ENCODE measurements at places on chromosomes 4 and X.

DNA sequence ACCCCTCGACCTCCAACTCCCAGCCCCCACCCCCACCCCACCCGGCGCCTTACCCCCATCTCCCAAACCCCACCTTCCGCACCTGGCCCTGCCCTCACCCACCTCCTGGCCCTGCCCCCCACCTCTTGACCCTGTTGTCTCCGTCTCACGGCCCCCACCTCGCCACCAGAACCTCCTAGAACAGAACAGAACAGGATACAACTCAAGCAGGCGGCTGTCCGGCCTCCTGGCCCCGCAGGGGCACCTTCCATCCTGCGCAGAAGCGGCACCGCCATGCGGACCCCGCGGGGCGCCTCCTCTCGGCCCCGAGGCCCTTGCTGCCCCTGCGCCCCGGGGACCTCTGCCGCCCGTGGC, 354 bp downstream of the CTAG2 start:
- no peak for DNase-seq

DNA sequence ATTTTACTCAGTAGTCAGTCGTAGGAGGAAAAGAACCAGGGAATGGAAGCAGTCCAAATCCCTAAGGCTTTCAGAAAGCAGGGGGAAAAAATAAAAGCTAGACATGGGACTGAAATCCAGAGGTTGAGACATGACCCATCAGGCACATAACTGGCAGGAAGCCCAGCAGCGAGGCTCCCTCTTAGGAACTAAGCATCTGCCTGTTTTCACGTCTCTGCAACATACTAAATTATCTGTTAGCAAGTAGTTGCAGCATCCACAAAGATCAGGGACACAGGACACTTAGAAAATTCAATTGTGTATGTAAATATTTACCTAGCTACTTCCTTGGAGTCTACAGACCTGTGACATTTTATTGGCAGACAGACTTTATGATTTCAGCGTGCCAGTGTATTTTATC, 118.0 kb upstream of the EDNRA start:
- no peak for DNase-seq

DNA sequence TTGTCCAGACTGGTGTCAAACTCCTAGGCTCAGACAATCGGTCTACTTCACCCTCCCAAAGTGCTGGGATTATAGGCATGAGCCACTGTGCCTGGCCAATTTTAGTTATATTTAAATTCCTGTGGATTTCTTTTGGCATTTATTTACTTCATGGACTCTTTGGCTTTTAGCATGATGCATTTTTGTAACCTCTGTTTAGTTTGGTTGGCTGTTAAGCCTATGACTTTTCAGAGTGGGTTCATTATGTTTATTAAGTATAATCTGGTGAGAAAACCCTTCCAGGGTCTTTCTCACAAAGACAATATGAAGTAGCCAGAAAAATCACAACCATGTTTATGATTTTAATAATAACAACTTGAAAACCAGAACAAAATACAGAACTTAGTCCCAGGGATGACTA, 49.4 kb downstream of the USP38 start:
- DNase-seq = no peak

DNA sequence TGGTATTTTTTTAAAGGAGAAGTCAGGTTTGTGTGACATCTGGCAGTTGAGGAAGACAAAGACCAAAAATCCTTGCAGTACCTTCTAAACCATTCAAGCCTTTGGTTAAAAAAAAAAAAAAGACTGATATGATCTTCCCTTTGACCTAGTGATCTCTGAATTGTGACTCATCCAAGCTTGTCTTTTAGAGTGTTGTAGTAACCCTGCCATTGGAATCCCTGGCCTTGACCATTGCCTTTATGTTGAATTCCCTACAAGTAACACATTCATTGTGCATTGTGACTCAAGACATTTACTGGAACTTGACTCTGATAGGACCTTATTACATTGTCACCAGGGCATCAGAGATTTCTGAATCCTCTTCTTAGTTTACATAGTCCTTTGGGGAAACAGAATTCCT, 1469.0 kb downstream of the TECRL start:
- peak; percentile 2 for DNase-seq

DNA sequence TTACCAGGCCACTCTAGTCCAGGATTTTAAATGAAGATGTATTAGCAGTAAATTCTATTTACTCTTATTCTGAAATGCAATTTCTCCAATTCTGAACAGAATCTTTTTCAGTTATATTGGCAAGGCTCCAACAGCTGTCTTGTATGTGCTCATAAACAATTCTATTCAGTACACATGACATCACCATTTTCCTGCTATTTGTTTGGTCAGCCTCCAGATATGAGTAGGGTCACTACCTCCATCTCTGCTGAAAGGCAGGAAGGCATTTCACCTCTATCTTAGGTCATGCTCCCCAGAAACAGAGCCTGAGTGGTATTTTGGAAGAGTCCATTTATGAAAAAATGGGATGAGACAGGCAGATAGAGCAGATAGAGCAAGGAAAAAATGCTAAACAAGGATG, 151.1 kb upstream of the ADGRL3 start:
- no peak for DNase-seq

- DNase-seq = no peak
Observed at GRCh38 chrX:13412208-13412600, 92.4 kb upstream of the ATXN3L start.

GRCh38 chrX:63889001-63889400, 104.0 kb upstream of the ARHGEF9 start:
- peak; percentile 87 for DNase-seq

- DNase-seq = no peak
Observed at GRCh38 chr4:122531514-122531913, 75.0 kb upstream of the IL2 start.

GRCh38 chr4:39636531-39637184, 2.0 kb downstream of the SMIM14 start:
- peak; percentile 29 for DNase-seq

- DNase-seq = no peak
Observed at GRCh38 chrX:42946544-42947194, 168.7 kb upstream of the PPP1R2C start.

DNA sequence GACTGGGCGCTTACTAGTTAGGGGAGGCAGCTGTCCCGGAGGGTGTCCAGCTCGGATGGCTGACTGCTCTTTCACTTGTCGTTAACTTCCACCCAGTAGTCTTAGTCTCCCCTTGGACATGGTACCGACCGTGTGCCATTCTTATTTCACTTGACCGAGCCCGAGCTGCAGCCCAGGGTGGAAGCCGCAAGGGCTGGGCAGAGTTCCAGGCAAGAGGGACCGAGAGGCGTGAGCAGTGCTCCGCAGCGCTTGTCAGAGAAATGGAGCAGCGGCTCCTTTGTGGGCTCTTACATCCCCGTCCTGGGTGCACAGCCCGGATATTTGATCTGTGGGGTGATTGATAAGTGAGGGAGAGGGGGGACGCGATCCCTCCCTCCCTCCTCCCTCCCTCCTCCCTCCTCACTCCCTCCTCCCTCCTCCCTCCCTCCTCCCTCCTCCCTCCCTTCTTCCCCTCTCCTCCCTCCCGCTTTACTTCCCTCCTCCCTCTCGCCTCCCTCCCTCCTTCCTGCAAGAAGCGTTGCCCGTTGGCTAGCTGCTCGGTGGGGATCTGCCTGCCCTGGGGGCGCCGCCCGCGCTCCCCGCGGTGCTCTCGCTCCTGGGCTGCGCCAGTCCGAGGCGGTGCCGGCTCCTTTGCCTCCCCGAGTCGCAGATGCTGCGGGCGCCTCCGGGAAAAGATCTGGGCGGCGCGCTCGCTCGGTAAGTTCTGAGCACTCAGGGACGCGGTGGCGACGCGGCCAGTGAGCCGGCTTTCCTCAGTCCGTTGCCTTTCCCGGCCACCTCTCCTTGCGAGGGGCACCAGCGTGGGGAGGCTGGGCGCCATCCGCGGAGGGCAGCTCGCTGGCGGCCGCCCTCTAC, at the start of gene SLITRK2:
SLITRK2 (plus strand) TSS at position 499 of the 855 bp plus-strand sequence. CDS start 4,597 bp downstream, outside the sequence.
- DNase-seq = no peak

GRCh38 chr4:21757248-21757647, 191.3 kb downstream of the KCNIP4 start:
- no peak for DNase-seq

- no peak for DNase-seq
Observed at GRCh38 chr4:99591757-99592156, 17.1 kb downstream of the MTTP start.

GRCh38 chrX:154597221-154597620, 12.3 kb downstream of the CTAG1A start:
- DNase-seq = no peak

GRCh38 chrX:112786076-112786475, 54.6 kb downstream of the AMOT start:
- no peak for DNase-seq

DNA sequence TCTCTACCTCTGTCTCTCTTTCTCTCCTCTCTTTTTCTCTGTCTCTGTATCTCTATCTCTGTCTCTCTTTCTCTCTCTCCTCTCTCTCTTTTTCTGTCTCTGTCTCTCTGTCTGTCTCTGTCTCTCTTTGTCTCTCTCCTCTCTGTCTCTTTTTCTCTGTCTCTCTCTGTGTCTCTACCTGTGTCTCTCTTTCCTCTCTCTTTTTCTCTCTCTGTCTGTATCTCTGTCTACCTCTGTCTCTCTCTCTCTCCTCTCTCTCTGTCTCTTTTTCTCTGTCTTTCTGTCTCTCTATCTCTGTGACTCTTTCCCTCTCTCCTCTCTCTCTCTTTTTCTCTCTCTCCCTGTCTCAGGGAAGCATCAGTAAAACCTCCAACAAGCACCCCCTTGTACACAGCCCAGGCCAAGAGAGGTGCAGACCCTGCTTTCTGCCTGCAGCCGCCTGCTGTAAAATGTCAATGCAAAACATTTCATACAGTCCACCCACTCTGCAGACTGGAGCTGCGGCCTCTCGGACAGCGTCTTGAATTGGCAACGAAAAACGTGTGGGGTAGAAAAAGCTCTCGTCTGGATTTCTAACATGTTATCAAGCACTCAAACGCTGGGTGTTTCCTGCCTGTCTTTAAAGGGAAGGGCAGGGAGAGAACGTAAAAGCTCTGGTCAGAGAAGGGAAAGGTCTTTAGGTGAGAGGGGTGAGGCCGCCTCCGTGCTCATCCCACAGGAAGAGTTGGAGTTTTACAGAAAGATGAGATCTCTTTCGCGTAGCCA, 3.7 kb upstream of the SHOX start:
- DNase-seq = no peak

- DNase-seq = no peak
Observed at GRCh38 chrX:126985981-126986380, 166.5 kb downstream of the PRR32 start.

DNA sequence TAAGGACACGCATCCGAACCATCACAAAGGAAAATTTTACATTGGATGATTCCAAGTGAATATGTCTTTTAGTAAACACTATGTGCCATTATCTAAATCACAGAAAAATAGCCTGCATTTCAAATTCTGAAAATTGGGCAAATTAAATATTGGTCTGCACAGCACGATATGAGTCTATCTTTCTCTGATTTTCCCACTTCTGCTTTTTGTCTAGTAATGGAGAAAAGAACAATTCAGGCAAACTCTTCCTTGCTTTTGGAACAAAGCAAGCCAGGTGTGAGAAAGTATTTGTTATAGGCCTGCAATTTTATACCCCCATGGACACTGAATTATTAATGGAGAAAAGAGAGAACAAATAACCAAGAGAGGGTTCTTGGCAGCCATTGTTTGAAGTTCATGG, 97.8 kb downstream of the ZNF827 start:
- DNase-seq = no peak

GRCh38 chr4:87497159-87497558, 32.0 kb downstream of the SPARCL1 start:
- peak; percentile 15 for DNase-seq

GRCh38 chrX:81957318-81957717, 755.4 kb downstream of the SH3BGRL start:
- DNase-seq = no peak

GRCh38 chr4:874056-874455, 48.1 kb upstream of the CPLX1 start:
- no peak for DNase-seq

DNA sequence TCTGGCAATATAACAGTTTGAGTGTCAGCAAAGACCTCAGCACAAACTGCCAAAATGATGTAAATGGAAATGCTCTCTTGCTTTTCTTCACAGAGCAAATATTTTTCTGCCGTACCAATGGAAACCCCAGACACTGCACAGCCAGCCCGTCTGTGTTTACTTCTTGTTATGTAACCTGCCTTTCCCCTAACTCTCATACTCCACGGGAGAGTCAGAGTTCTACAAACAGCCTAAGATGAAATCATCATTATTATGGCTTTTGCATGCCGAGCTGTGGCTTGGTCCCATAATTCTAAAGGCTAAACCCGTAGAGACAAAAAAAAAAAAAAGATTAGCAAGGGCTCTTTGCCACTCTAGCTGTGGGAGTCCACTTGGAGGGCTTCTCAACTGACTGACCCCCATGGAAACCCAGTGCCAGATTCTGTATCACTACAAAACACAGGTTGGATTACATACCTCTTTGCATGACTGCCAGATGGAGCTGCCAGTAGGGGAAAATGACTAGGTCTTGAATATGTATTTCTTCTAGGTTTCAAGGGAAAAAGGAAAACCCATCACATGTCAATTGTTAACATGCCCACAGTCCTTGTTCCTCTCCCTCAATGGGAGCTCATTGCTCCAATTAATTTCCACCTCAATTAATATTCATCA, 197.2 kb upstream of the CNKSR2 start:
- no peak for DNase-seq

DNA sequence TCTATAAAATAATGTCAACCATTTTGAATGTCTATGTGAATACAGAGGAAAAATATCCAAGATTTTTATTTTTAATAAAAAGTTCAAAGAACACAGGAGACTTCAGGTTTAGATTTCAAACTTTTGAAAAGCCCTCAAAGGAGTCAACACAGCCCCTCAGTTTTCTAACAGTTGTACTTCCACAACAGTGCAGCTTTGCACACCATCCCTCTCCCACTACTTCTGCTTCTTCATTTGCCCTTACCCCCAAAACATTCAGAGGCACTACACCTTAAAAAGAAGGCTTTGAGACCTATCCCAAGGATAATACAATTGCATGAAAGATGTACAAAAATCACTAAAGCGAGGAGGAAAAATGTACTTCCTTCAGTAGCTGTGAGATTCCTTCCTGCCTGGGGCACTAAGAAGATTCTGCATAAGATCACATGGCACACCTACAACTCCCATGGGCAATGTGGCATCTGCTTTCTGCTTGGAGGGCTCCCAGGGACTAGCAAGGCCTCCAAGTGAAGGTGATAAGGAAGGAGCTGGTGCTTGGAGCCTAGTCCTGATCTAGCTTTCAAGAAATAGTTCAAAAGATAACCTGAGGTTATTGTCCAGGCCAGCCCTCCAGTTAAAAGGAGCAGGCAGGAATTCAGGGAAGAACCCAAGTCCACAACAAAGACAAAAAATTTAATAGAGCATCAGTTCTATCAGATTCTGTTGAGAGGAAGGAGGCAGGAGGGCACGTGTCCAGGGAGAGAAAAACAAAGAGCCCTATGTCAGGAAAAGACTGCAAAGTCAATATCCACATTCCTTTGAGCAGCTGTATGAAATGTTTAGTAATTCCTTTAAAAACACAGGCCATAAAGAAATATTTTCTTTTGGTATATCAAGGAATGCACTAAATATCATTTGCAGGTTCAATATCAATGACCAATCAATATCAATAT, 19.1 kb downstream of the ARAP2 start:
- DNase-seq = no peak

GRCh38 chrX:30521440-30522182, 56.0 kb downstream of the TASL start:
- peak; percentile 79 for DNase-seq
